Fibroblast of skin of right quadriceps (primary cell): ENCODE measurements at places on chromosomes 5 and 9.

GRCh38 chr9:6833518-6834192, 75.9 kb downstream of the KDM4C start:
- no peak for DNase-seq

DNA sequence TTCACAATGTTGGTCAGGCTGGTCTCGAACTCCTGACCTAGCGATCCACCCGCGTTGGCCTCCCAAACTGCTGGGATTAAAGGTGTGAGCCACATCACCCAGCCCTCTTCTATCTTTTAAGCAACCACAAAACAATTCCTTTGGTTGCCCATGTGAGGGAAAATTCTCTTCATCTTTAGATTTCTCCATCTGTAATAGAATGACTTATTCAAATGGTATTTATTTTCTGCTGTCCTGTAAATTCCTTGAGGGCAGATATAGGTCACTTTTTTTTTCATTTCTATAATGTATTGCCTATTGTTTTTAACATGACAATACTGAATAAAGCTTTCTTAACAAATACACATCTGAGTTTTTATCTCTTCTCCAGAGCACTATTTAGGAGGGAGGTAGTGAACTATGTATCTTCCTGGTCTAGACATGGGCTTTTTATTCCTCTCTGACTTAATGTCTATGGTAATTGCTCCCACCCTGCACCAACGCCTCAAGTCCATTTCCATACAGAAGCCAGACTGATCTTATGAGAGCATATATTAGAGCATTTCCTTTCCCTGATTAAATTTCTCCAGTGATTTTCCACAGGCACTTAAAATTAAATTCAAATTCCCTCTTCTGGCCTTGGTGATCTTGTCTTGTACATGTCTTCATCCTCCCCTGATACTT, 595.6 kb downstream of the CAAP1 start:
- peak; percentile 59 for DNase-seq

DNA sequence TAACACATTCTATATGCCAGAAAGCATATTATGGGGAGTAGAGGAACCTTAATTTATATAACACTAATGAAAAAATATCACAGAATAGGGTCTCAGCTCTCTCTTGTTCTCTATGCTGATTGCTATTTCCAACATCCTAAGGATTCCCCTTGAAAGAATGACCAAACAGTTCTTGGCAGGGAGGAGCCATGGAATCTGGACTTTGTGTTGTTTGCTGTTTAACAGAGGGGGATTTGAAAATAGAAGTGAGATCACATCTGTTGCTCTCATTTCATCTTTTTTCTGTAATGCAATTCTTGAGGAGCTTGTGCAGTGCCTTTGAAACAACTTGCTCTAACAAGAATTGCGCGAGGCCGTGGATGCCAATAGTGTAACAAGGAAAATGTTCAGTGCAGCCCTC, 755.3 kb downstream of the TLE1 start:
- no peak for DNase-seq

- DNase-seq = no peak
Measured at GRCh38 chr5:28104080-28104479, 1065.7 kb upstream of the CDH9 start.

DNA sequence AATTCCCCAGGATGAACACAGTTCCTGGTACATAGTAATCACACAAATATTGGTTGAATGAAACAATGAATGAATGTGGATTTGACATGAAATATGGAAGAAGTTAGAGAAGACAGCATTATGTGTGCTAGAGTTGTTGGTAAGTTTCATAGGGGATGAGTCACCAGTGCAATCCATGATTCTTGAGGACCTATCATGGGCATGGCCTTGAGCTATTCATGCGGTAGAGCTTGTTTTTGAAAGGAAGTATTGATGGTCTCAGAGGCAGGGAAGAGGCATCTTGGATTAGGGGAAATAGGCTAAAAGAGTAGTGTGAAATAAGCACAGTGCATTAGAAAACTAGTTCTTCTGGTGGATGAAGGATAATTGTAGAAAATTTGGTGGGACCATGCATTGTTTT, 22.1 kb downstream of the SPATA31D1 start:
- no peak for DNase-seq

DNA sequence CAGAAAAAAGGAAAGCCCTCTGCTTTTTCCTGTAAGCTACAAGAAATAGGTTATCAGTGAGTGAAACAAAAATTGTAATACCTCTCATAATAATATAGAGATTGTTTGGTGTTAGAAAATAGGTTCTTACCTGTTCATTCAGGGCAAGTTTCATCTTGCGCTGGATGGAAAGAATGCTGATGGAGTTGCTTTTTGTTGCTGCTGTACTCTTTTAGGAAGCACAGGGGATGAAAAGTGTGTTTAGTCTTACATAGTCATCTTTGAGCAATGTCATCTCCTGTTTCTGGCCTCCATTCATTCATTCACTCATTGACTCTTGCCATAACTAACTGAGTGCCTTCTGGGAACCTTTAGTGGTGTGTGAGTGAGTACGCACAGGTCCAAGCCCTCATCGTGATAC, 6.4 kb downstream of the ENTREP1 start:
- no peak for DNase-seq

- no peak for DNase-seq
Measured at GRCh38 chr5:44051591-44051990, 337.6 kb downstream of the FGF10 start.

DNA sequence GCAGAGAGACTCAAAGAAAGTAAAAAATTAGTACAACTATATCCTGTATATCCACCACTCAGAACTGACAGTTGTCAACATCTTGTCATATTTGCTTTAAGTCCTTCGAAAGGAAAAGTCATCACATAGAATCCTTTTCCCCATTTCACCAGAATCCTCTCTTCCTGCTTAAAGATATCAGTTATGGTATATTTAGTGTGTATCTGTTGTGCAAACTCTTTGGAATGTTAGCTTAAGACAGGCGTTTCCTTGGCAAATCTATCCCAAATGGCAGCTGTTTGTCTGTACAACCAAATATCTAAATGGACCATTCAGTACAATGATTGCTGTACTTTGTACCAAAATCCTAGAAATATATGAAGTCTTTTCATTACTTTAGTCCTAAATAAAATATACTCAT, 98.5 kb downstream of the ITGA1 start:
- DNase-seq = no peak

DNA sequence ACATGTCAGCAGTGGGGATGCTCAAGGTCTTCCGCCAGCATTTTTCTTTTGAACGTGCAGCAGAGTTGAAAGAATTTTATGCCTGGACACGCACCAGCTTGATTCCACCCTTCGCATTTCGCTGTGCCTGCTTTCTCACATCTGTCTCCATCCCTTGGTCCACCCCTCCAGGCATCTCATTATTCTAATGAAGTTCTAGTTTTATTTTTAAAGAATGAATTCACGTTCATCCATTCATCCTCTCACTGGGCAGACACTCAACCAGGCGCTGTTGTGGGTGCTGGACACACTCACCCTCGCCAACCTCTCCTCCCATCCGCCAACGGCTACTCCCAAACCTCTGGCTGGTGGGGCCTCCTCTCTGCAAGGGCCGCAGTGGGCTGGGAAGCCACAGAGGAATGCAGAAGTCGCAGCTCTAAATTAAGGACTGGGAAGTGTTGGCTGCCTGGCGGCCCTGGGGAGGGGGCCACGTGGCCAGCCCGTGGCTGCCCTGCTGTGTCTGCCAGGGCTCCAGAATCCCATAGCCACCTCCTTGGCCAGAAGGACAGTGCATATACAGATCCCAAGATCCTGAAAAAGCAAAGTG, 6.7 kb downstream of the SUSD3 start:
- DNase-seq = no peak

GRCh38 chr9:120980951-120981350, 54.4 kb upstream of the TRAF1 start:
- DNase-seq = no peak

DNA sequence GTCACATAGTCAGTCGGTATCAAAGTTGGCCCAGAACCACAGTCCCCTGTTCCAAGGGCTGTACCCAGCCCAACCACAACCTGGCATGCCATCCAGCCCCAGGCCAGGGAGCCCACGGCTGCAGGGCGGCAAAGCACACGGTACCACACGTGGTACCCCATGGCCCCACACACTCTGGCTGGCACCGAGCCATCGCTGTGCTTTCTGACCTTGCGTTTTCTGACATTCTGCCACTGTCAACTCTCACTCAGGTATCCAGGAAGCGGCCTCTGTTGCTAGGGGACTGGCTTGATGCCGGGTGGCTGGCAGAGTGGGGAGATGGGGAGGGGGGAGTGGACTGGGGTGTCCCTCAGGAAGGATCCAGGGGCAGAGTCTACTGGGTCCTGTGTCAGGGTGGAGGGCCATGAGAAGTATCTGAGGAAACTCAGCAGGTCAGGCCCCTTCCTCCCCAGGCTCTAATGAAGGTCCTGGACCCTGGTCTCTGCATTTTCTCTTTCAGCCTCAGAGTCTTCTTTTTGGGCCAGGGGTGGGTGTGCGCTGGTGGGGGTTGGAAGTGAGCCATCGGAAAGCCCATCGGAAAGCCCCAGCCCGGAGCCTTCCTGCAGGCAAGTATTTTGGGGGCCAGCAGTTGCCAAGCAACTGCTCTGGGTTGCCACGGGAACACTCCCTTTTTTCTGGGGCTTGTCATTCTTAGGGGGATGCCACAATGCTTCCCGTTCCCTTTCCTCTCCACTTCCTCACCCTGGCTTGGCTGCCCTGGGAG, 21.0 kb upstream of the RALGDS start:
- DNase-seq = no peak

DNA sequence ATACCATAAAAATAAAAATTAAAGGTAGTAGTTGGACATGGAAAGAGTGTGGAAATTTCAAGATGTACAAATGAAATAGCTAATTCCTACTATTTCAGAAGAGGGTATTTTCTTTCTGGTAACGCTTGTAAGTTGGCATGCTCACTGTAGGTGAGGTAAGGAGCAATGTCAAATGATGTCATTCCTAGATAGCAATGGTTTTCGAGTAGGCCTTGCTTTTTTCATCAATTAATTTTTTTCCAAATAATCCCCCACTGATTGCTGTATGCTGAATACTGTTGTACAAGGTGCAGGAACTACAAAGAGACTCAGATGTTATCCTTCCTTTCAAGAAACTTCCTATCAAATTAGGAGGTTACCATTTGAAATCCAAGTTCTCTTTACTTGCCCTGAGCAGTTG, 928 bp upstream of the SELENOP start:
- DNase-seq = no peak

DNA sequence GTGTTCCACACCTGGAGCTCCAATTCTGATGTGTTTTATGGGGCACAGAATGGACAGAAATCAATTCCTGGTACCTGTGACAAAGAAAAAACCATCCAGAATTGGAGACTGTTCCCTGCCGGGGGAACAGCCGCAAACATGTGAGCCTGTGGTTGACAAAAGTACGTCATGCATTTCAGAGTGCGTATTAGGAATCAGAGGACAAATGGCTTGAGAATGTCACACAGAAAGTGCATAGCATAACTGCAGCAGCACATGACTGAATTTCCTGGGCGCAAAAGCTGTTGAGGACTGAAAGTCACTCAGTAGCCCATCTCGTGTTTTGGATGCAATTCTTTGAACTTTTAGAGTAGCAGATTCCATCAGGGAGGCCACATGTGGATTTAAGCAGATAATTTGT, 85.1 kb downstream of the TRIO start:
- DNase-seq = peak; percentile 82

- DNase-seq = no peak
Measured at GRCh38 chr5:14767735-14768507, 103.4 kb downstream of the OTULIN start.

GRCh38 chr5:32507738-32508434, 63.3 kb upstream of the ZFR start:
- DNase-seq = peak; percentile 99

GRCh38 chr5:79236970-79237739, 1.2 kb downstream of the JMY start:
- DNase-seq = peak; percentile 27

DNA sequence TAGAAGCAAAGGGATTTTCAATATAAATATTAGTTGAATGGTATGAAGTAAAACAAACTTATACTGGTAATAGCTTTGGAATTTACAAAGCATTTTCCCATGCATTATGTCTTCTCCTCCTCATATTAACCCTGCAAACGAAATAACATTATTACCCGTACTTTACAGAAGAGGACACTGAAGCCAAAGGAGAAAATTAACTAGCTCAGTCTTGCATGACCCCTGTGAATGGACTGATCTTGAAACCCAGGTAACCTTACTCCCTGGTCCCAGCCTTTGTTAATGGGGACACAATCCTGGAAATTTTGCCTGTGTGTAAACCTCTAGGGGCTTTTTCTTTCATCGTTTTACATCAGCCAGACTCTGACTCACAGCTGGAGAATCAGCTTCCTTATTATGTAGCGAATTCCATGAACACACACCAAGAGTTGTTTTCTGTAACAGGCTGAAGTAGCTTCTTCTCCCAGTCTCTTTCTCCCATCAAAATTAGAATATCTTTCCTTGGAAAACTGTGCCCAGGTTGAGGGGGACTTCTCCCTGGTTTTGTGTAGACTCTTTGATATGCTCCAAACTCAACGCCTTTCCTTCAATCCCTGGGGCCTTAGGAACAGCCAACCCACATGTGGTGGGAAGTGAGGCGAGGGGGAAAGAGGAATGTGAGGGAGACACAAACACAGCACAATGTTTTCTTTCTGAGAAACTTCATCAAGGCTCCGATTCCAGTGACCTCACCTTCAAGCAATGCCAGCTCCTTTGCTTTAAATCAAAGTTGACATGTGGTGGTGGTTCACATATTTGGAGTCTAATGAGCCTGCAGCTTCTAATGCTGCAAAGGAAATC, 480.9 kb upstream of the PAPPA start:
- peak; percentile 100 for DNase-seq

DNA sequence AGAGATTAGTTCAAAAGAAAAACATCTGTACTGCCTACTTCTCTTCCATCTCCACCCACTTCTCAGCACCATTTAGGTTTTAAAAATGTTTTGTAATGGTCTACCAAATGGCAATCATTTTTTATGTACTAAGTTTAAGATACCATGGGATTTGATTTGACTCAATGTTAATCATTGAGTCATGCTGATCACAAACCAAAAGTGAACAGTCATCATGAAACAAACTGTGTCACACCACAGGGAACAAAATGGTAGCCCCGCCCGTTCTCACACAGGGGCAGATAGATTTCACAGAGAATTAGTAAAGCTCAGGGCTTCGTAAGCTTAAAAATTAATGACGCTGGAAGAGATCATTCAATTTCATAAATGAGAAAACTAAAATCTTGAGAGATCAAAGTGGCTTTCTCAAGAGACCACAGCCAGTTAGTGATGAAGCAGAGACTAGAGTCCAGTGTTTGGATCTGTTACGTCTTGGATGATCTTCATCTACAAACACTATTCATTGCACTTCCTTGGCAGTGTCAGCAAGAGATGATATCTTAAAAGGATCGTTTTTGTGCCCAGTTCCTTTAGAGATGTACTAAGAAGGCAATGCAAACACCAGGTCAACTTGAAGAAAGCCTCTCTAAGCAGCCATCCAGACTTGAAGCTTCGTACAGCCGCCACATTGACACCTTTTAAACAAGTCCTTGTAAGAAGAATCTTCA, 33.9 kb upstream of the TRIO start:
- DNase-seq = peak; percentile 71
